ENCODE measurements at places on chromosomes 13 and 19. TPM values are rescaled to one million over a fixed set of nuclear protein-coding genes. Genes with fewer than 3 reads are reported as not detected.

DNA sequence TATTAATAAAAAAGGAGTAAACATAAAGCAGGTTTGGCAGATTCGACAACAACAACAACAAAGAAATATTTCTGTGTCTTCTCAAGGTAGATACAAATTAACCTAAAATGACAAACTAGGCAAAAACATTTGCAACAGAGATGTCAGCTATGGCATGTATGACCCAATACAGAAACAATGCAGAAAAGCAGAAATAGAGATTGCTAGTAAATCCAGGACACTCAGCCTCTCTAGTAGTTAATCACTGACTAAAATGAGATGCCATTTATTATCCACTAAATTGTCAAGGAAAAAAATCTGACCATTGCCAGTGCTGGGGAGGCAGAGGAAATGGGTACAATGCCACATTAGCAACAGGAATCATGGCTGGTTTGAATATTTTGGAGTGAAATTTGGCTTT, 250.5 kb downstream of the TEX29 start:
- no peaks in the 10 kb centered on the region for H3K36me3 ChIP-seq
- no peaks in the 10 kb centered on the region for H3K4me1 ChIP-seq
- DNase-seq = no peak
- H3K4me3 ChIP-seq = no peak overlapping the region
- no peaks in the 10 kb centered on the region for H3K27me3 ChIP-seq
- no peak overlapping the region for H3K27ac ChIP-seq

- no peak overlapping the region for H3K27ac ChIP-seq
- no peaks in the 10 kb centered on the region for H3K36me3 ChIP-seq
- DNase-seq = no peak
- H3K4me3 ChIP-seq = no peak overlapping the region
Observed at GRCh38 chr19:43420954-43421353, 6.3 kb downstream of the TEX101 start.

DNA sequence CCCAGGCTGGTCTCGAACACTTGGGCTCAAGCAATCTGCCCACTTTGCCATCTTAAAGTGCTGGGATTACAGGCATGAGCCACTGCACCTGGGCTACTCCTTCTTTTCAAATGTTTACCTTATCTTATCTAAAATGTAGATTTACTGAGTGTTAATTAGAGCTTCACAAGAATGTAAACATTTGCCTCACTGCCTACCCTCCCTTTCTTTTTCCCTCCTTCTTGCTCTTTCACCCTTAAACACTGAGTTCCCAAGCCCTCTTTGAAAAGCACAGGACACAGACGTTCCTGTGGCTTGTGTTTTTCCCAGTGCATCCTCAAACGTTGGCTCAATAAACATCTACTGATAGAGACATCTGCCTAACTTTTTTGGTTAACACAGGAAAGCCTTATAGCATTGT, 32.7 kb upstream of the CYSLTR2 start:
- DNase-seq = no peak
- no peak overlapping the region for H3K27ac ChIP-seq
- no peaks in the 10 kb centered on the region for H3K27me3 ChIP-seq

GRCh38 chr13:73092829-73093228, 34.0 kb downstream of the KLF5 start:
- no peaks in the 10 kb centered on the region for H3K36me3 ChIP-seq
- no peak overlapping the region for H3K4me3 ChIP-seq
- peaks cover 4% of the 10 kb centered on the region for H3K4me1 ChIP-seq
- no peak for DNase-seq
- no peak overlapping the region for H3K27ac ChIP-seq

- H3K36me3 ChIP-seq = no peaks in the 10 kb centered on the region
Observed at GRCh38 chr13:90793261-90793820, 554.1 kb upstream of the MIR17HG start.

DNA sequence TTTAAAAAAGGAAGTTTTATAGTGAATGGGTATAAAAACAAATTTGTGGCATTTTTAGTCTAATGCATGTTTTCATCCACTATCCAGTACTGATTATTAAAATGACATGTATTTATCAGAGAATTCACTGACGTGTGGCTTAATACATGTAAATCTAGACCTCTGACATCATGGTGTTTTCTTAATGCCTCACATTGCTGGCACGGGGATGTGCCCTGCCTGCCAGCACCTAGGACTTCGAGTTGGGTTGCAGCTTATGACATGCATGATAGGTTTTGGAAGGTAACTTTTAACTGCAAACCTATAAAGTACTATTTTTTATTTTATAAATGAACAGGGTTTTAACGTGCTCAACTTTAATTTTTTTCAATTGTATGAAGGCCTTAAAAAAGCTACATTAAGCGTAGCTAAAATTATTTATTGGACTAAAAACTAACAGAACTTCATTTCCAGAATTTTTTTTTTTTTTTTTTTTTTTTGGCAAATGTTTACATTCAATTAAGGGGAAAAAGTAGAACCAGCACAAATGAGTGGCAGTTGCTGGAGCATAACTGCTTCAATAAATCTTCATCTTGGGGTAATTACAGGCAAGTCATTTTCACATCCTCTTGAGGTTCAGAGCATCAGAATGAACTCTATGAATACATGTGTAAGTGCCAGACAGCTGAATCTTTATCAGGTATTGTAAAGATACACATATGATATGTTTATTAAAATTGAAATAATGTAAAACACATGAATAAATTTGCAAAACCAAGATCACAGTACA, 16.3 kb downstream of the METTL21C start:
- peaks cover 7% of the 10 kb centered on the region for H3K36me3 ChIP-seq
- no peak overlapping the region for H3K4me3 ChIP-seq
- no peaks in the 10 kb centered on the region for H3K27me3 ChIP-seq
- no peak for DNase-seq
- H3K27ac ChIP-seq = no peak overlapping the region

- no peak overlapping the region for H3K4me3 ChIP-seq
- no peak for DNase-seq
- H3K4me1 ChIP-seq = no peaks in the 10 kb centered on the region
- H3K27me3 ChIP-seq = no peaks in the 10 kb centered on the region
Observed at GRCh38 chr13:29503041-29503837, 92.2 kb downstream of the SLC7A1 start.

DNA sequence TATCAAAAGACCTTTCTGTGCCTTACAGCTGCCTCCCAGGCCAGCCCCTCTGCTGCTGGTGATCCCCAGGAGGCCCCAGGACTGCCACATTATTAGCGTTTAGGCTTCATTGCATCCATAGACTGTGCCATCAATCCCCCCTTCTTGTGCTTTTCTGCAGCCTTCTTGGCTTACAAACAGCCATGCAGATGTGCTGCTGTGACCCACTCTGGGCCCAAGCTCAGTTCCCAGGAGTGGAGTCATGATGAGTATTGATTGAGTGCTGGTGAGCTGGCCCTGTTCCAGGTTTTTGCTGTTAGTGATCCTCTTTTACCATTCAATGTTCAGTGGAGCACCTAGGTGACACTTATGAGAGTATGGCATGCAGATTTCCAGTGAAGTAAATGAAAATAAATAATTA, 59.9 kb upstream of the SLAIN1 start:
- H3K27me3 ChIP-seq = no peaks in the 10 kb centered on the region
- no peaks in the 10 kb centered on the region for H3K36me3 ChIP-seq
- no peak for DNase-seq
- no peaks in the 10 kb centered on the region for H3K4me1 ChIP-seq
- H3K27ac ChIP-seq = no peak overlapping the region
- H3K4me3 ChIP-seq = no peak overlapping the region

GRCh38 chr19:2634960-2635359, 67.5 kb downstream of the GNG7 start:
- no peak for DNase-seq
- H3K27me3 ChIP-seq = no peaks in the 10 kb centered on the region
- no peak overlapping the region for H3K4me3 ChIP-seq
- H3K27ac ChIP-seq = no peak overlapping the region
- no peaks in the 10 kb centered on the region for H3K36me3 ChIP-seq
- H3K4me1 ChIP-seq = peaks cover 25% of the 10 kb centered on the region

Gene ZNF177
- 0.72 TPM for total RNA-seq

Gene COL4A2
- not detected for total RNA-seq

Gene DIAPH3
- total RNA-seq = 15.4 TPM
